ENCODE measurements at places on chromosomes 12 and 14.
A peak's percentile ranks its signal among the peaks of the same experiment; 100 is the strongest.

DNA sequence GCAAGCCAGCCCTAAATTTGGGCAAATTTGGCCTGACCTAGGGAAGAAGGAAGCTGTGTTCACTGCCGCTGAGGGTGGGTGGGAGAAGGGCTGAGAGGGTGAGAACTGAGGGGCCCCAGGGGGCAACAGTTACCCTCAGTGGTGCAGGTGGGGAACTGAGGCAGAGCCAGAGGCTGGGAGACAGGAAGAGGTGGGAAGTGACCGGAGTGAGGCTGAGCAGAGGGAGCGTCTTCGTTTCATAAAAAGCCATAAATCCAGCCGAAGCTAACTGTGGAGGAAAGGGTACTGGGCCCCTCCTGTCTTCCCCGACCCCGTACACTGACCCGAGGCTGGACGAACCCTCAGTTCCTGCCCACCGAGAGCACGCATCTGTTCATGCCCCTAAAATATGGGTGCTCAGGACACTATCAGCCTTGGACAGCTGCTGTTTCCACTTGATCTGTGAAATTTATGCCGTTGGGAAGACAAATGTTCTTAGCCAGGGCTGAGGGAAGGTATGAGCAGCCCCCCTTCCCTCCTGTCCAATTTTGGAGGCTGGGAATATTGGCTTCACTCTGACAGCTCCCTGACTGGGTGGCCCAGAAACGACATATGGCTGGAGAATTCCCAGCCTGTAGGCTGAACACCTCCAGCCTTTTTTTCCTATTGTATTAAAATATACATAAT lies 116.5 kb downstream of the KIF26A start:
- no peak for DNase-seq

DNA sequence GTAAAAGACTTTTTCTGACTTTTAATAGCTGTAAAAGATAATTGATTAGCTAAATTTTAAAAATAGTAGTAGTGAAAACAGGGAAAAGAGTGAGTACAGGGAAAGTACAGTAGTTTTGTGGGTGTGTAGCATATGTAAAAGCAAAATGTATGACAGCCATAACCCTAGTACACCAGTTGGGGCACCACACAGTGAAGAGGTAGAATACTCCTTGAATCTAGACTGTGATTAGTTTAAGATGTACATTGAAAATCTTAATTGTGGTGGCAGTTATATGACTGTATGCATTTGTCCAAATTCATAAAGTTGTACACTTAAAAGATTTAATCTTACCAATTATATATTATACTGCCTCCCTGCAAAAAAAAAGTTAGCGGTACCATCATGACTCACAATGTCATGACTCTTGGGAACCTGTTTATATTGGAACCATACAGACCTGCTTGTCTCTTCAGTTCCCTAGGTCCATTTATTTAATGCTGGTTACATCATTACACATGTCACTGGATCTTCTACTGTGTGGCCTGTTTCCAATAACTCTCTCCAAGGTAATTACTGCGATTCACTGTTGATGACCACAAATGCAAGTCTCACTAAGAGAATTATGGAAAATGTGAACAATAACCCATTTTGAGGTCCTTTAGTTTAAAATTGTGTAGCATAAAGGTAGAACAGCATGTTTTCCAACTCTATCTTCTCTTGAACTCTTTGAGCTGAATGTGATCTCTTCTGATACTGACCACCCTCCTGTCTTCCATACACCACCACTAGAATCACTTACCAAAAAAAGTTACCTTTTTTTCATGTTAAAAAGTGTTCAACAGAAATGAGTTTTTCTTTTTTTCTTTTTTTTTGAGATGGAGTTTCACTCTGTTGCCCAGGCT lies 264.2 kb upstream of the AMIGO2 start:
- DNase-seq, result peak; percentile 88

- DNase-seq, result no peak
These were observed 2.5 kb downstream of the XRCC3 start for GRCh38 chr14:103712633-103713247.

GRCh38 chr14:49598485-49599300 lies at the start of gene LRR1:
LRR1 (plus strand) TSS chr14:49598940; CDS start chr14:49599021, 81 bp downstream.
- DNase-seq, result peak; percentile 82

DNA sequence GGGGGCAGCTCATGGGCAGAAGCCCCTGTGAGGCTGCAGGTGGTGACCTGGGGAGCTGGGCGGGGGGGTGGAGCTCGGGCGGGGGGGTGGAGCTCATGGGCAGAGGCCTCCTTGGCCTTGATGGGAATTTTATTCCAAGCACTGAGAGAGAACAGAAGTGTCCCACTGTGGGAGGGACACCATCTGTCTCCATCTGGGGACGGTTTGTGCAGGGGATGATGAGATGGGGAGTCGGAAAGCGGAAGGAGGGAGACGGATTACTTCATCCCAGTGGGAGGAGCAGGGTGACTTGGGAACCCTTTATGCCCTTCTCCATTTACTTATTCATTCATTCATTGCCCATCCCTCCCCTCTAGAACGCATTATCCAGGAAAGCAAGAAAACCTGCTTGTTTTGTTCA lies 304.7 kb downstream of the ADGRD1 start:
- no peak for DNase-seq

GRCh38 chr12:13147688-13148484 lies 44.4 kb upstream of the GSG1 start:
- DNase-seq, result no peak

GRCh38 chr12:121916719-121917118 lies 1.7 kb upstream of the CFAP251 start:
- peak; percentile 67 for DNase-seq

- peak; percentile 17 for DNase-seq
These were observed 704 bp downstream of the ATP2B1 start for GRCh38 chr12:89707703-89708564.

- no peak for DNase-seq
These were observed 25.9 kb downstream of the TRIM9 start for GRCh38 chr14:51069055-51069454.

GRCh38 chr14:40318211-40318719 lies 886.0 kb upstream of the FBXO33 start:
- no peak for DNase-seq

DNA sequence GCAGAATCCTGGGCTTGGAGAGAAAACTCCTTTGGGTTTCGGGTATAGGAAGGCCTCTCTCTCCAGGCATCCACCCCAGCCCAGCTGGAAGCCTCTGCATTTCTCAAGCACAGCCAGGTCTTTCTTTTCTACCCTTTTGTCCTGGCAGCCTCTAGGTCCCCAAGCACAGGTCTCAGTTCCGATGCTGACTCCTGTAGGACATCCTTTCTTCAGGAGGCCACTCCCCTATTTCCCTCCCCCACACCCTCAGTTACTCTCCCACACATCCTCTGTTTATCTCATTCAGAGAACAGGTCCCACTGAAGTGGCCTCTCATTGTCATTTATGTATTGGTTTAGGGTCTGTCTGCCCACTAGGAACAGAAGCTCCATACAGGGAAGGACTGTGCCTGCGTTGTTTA lies 352.6 kb downstream of the VRK1 start:
- DNase-seq, result no peak

DNA sequence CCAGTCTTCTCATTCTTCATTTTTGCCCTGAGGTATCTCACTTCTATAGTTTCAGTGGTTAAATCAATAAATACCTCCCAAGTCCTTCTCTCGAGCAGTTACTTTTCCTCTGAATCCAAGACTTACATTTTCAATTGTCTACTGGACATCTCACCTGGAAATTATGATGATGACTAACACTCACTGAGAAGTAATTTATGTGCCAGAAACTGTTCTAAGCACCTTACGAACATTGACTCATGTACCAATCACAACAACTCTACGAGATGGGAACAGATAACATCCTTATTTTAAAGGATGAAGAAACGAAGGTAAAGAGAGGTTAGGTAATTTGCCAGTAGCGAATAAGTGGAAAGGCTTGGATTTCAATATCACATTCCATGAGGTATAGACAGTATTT lies 94.1 kb downstream of the EML5 start:
- no peak for DNase-seq

GRCh38 chr12:49364989-49365388 lies 2.3 kb upstream of the SPATS2 start:
- peak; percentile 90 for DNase-seq

GRCh38 chr12:110348431-110349059 lies 55.0 kb downstream of the ANAPC7 start:
- no peak for DNase-seq

GRCh38 chr12:21502872-21503271 lies 1.3 kb downstream of the GOLT1B start:
- DNase-seq, result no peak

DNA sequence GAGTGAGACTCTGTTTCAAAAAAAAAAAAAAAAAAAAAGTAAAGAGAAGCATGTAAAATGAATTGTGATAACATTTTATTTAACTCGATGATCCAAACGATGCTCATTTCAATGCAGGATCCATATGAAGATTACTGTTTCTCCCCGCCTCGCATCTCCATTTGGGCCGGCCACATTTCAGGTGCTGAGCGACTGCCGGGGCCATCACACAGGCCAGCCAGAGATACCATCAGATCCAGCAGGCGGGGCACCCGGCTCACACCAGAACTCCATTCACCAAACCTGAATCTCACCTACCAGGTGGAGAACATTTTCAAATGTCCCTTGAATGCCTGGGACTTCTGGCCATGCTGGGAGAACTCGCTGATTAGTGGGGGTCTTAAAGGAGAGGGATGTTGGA lies 18.0 kb upstream of the FZD10 start:
- no peak for DNase-seq

- no peak for DNase-seq
These were observed 300.9 kb upstream of the SRRM4 start for GRCh38 chr12:118680356-118680963.

DNA sequence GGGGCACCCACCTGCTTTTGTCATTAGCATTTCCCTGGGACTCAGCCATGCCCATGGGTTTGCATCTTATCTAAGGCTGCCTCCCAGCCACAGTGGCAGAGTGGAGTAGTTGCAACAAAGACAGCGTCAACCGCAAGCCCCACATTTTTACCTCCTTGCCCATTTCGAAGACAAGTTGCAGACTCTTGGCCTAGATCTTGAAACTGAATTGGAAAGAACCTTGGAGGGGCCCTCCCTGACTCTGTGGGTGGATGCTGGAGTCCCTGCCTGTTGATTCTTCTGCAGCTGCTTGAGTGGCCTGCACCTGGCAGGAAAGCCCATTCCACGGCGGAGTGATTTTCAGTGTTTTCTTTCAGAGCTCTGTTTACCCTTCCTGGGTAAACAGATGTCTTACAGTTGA lies 309.0 kb downstream of the VRK1 start:
- no peak for DNase-seq

GRCh38 chr12:64521833-64522232 lies 69.9 kb downstream of the TBK1 start:
- no peak for DNase-seq

DNA sequence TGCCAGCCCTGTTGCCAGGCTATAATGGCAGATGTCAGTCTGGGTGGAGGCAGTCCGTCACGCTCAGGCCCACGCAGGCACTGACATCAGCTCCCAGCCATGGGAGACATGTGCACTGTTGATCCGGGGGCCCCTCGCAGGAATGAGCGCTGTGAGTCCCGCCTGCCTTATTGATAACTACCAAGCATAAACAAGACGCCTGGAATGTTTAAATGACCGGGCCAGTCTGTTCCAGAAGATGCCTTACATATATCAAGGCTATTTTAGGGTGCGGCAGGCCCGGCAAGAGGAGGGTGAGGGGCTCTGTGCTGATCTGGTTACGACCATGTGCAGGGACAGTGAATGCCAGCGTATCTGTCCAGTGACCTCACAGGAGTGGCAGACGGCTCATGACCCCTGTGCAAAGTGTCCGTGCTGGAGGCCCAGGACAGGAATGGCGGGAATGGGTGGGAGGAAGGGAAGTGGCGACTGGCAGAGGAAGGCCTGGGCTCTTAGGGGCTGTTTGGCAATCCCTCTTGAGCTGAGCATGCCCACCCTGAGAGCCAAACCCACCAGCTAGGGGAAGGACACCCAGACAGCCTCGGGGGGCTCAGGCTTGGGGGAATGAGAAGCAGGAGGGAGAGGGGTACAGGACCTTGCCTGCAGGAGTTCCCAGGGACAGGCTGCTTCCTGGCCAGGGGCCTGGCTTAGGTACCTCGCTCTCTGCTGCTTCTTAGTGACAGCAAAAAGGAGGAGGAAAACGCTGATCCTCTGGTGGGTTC lies 49.3 kb downstream of the DLK1 start:
- DNase-seq, result peak; percentile 39

- no peak for DNase-seq
These were observed 322.1 kb downstream of the CCDC91 start for GRCh38 chr12:28512406-28512805.

- DNase-seq, result no peak
These were observed 106.4 kb upstream of the GSC start for GRCh38 chr14:94876306-94876705.

DNA sequence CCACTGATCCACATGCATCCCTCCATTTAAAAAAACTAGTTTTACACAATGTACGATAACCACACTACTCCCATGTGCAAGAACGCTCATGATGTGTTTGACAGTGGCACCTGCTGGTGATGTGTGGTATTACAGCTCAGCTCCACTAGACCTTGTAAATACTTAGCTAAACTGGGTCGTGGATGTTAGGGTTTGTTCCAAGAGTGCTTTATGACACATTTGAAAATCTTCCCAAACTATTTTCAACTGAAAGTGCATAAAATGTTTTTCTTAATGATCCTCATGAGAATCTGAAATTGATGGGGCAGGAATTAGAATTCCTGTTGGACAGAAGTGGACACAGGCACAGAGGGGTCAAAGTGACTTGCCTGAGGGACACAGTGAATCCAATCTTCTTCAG lies 99.2 kb downstream of the SCARB1 start:
- DNase-seq, result peak; percentile 74

DNA sequence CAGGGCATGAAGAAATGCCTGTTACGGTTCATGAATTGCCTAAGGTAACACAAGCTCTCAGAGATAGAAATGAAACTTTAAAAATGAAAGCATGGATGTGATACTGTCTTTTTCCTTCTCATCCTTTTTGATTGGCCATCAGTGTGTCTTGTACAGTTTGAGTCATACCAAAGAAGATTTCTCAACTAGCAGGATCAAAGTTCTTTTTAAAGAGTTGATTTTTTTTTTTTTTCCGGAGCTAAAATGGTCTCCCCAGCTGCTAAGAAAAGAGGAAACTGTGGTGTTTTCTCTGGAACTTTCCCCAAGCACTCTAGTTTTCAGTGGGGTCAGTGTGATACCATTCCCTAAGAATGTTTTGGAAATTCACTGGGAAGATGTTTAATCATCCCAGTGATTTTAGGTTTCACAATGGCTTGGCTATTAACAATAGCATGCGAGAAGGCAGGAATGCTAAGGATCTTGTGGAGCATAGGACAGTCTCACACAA lies 105.0 kb downstream of the ETNK1 start:
- peak; percentile 80 for DNase-seq

- no peak for DNase-seq
These were observed 38.8 kb upstream of the WSCD2 start for GRCh38 chr12:108090107-108090899.

DNA sequence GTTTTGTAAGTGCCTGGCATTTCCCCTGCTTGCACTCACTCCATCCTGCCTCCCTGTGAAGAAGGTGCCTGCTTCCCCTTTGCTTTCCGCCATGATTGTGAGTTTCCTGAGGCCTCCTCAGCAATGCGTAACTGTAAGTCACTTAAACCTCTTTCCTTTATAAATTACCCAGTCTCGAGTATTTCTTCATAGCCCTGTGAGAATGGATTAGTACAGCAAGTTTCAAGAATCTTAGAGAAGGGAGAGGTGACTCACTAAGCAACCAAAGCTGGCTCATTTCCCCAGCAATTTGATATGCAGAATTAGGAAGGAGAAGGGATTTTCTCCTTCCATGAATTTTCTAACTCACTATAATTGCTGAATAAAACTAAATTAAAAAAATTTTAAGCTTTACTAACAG lies 251.0 kb upstream of the FOXG1 start:
- peak; percentile 0 for DNase-seq

GRCh38 chr14:70773182-70773862 lies 36.0 kb downstream of the MAP3K9 start:
- DNase-seq, result no peak
